ENCODE measurements at places on chromosomes 5 and 9.

- no peak for DNase-seq
Measured at GRCh38 chr5:35264509-35264908, 34.2 kb upstream of the PRLR start.

DNA sequence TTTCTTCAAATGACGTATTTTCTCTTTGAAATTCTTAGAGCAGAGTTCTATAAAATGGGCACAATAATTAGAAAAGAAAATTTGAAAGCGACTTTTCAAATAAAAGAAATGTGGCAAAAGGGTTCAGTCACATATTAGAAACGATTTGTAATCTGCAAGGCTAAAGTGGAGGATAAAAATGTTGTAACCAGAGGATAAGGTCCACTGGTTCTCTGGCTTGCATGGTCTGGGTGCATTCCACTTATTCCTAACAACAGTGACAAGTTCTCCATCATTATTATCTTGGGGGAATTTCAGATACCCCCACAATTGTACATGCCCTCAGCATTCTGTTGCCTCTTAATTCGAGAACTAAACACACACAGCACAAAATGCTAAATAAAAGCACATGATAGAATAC lies 91.1 kb downstream of the IQGAP2 start:
- DNase-seq, result no peak

DNA sequence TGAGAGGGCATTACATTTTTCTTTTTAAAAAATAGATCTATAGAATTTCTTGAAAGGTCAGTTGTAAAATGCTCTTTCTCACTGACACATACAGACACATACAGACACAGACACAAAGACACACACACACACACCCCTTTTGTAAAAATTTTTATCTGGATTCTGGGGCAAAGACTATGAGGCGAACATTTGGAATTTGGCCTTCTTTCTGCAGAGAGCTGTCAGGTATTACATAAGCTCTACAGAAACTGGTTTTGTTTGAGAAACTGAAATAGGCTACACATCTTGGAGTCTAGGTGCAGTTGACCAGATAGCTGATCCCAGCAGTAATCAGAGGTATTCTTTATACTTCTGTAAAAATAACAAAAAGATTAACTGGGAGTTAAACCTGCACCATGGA lies 315.9 kb upstream of the RPS23 start:
- peak; percentile 32 for DNase-seq

- no peak for DNase-seq
Measured at GRCh38 chr5:68930139-68930538, 163.7 kb upstream of the SLC30A5 start.

GRCh38 chr5:157543825-157544622 lies 31.6 kb downstream of the ADAM19 start:
- peak; percentile 78 for DNase-seq

GRCh38 chr5:173974688-173975239 lies 14.2 kb upstream of the C5orf47 start:
- DNase-seq, result no peak

- peak; percentile 26 for DNase-seq
Measured at GRCh38 chr5:67156976-67157583, 39.5 kb downstream of the CD180 start.

- no peak for DNase-seq
Measured at GRCh38 chr5:105274079-105274478, 1711.5 kb upstream of the NUDT12 start.

DNA sequence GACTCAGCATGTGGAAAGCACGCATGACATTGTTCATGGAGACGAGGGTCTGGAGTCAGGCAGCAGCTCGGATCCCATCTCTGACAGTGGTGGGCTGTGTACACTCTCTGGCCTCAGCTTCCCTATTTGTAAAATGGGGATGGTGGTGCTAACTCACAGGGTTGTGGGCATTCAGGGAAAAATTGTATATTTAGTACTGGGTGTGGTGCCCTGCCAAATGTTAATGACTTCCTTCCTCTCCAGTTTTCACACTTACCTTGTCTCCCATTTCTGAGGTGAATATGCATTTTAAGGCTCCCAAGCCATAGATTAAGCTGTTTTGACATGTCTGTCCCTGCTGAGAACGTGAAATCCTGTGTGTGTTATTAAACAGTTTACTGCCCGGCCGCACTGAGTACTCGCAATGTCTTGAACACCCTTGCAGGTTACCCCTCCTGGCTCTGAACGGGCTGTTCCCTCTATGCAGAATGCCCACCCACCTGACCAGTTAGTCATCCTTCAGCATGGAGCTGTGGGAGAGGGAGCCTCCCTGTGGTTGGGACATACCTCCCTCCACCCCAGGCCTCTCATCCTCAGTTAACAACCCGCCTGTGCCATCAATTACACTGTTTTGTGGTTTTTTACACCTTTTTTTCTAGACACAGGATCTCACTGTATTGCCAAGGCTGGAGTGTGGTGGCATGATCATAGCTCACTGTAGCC lies 25.8 kb downstream of the TJP2 start:
- DNase-seq, result peak; percentile 41

- DNase-seq, result no peak
Measured at GRCh38 chr5:10689391-10690081, 71.5 kb downstream of the DAP start.

DNA sequence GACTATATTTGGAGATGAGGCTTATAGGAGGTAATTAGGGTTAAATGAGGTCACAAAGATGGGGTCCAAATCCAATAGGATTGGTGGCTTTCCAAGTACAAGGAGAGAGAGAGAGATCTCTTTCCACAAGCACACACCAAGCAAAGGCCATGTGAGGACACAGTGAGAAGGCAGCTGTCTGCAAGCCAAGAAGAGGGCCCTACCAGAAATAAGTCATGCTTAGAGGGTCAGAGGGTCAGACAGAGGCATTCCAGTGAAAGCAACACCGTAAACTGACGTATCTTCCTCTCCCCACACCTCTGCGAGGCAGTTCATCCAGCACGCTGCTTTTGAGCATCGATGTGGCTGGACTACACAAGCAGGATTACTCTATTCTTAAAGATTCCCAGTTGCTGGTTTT lies 87.9 kb downstream of the SLC1A3 start:
- no peak for DNase-seq

DNA sequence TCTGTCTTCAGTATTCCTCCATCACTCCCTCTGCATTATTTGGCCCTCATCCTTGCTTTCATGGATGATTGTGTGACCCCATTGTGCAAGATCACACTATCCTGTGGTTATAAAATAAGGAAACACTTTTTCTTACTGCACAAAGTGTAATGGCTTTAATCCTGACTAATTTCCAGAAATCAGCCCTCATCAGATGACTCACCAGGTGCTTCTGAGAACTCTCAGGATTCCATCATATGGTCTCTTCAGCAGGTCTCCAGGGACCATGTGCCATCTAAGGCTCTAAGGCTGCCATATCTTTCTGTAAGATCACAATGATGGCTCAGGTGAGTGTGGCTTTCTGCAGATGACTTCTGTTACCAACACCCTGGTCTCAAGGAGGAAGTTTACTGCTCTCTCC lies 27.3 kb upstream of the FER start:
- no peak for DNase-seq

DNA sequence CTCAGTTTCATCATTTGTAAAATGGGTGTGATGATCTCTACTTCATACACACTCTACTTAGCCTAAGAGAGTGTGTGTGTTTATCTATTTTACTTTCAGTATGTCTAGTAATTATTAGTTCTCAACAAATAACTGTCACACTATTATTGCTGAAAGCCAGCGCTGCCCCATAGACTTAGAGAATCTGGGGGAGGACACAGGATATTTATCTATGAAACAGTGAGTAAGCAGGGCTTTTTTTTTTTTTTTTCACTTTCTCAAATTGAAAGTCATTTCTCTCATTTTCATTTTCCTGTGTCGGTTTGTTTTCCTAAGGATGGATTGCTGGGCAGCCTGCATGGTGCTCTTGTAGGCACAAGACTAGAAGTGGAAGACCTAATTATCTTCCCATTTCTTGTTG lies 248.4 kb upstream of the RPS23 start:
- no peak for DNase-seq

DNA sequence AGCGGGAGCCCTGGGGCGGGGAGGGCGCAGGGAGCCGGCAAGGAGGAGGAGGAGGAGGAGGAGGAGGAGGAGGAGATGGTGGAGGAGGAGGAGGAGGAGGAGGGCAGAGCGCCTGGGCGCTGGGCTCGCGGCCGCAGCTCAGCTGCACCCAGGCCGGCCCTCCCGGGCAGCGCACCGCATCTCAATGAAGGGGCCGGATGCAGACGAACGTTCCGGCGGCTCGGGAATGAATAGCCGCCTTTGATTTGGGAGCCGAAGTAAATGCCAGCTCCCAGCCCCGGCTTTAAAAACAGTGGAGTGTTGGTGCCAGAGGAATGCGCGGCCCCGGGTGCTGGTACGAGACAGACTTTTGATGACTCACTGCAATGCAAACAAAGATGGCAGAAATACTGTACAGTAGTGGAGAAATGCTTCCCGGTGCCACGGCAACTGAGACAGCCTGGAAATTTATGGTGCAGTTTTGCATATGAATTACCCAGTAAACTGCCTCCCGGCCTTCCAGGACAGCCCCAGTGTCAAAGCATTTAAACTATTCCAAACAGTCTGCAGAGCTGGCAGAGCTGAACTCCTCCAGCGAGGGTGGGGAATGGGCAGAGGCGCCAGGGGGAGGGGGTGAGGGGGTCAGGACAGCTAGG lies 43.1 kb downstream of the NACC2 start:
- peak; percentile 97 for DNase-seq

- DNase-seq, result peak; percentile 65
Measured at GRCh38 chr5:72328172-72328571, 8.0 kb downstream of the PTCD2 start.

DNA sequence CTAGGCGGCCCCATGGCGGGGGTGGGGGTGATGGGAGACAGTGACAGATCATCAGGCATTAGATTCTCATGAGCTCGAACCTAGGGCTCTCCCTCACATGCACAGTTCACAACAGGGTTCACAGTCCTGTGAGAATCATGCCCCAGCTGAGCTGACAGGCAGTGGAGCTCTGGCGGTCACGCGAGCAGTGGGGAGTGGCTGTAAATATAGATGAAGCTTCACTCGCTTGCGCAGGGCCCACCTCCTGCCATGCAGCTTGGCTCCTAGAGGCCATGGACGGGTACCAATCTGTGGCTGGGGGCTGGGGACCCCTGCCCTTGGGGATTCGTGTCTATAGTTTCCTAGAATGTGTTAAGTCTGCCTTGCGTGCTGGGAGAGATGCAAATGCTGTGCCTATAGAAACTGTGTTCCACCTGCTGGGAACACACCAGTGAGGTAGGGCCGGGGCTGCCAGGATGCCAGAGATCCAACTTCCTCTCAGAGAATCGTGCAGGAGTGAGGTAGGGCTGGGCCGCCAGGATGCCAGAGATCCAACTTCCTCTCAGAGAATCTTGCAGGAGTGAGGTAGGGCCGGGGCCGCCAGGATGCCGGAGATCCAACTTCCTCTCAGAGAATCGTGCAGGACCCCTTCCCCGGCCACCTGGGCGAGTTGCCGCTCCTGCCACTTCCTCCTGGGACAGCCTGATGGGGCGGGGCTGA lies 14.1 kb upstream of the EXOC3 start:
- DNase-seq, result no peak

- no peak for DNase-seq
Measured at GRCh38 chr5:76291305-76292077, 111.6 kb upstream of the IQGAP2 start.

DNA sequence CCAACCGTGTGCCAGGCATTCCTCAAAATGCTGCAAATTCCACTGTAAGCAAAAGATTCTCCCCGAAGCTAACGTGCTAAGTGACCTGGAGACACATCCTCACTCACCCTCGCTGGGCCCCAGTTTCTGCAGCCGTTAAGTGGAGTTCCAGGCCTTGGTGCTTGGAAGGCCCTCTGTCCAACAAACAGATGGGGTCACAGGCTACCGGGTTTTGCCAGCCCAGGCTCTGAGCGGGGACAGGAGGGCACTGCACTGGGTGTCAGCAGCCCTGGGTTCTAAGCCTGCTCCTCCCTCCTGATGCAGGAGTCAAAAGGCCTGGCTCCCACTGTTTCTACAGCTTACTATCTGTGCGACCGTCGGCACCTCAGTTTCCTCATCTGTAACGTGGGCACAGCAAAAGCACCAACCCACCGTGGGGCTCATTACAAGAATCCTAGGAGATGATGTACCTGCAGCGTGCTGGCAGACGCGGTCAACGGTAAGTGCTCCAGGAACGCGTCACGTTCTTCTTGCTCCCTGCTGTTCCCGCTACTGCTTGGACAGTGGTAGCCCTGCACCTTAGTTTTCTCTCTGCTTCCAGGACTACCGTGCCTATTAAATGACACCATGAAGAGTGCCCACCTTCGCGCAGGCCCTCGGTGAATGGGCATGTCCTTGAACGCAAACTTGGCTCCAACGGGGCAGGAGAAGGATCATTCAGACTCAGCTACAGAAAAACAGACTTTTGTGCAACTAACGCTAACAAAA lies 84.8 kb downstream of the ADAMTS2 start:
- no peak for DNase-seq

DNA sequence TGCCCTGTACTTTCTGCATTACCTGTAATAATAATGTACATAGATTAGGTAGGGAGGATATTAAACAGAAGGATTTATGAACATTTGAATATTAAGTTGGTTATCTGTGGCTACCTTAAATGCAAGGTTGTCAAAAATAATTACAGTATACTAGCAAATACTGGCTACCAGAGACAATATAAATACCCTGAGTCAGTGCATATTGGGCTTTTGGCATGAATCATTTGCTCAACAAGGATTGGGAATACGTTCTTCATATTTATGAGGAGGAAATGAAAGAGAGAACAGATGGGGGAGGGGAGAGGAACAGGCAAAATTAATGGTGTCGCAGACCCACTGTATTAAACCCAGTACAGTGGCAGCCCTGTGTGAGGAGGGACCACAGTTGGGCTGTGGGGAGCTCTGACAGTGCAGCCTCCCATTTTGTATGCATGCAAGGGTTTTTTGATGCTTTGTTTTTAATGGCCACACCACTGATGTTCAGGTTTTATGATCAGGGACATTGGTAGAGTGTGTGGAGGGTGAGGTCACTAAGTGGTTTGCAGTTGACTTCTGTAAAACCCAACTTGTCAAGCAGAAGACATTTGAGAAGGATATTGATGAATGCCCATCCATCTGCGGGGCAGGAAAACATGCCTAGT lies 56.9 kb downstream of the MVB12B start:
- DNase-seq, result no peak

DNA sequence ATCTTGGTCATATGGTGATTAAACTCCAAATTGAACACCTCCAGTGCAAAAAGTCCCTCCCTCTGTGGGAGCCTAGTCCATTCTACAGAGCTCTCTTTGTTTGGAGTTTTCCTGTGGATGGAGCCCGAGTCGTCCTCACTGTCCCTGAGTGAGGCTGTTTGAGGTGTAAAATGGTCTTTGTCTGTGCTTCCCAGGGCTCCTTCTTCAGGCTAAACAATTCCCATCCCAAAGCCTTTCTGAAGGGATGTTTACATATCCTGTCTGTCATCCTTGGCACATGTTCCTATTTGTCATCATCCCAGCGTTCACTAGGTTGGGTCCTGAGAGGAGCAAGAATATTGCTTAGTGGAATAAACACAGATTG lies 68.9 kb downstream of the COL27A1 start:
- DNase-seq, result peak; percentile 65

- no peak for DNase-seq
Measured at GRCh38 chr5:168557389-168557788, 21.8 kb downstream of the PANK3 start.
